T-cell (primary cell): ENCODE measurements at places on chromosomes 7 and 10. TPM values are rescaled to one million over a fixed set of nuclear protein-coding genes. Genes with fewer than 3 reads are reported as not detected.

Gene ASZ1
- total RNA-seq = not detected

Gene SPDYE2
- 0.53 TPM for total RNA-seq

Gene ECHS1
- 17.6 TPM for total RNA-seq

Gene TSPAN15
- total RNA-seq = 6.2 TPM

Gene GJC3
- 0.58 TPM for total RNA-seq
